Left ventricle myocardium inferior (tissue), 1 donor: ENCODE measurements at places on chromosomes 4 and X. TPM values are rescaled to one million over a fixed set of nuclear protein-coding genes. Genes with fewer than 3 reads are reported as not detected.

DNA sequence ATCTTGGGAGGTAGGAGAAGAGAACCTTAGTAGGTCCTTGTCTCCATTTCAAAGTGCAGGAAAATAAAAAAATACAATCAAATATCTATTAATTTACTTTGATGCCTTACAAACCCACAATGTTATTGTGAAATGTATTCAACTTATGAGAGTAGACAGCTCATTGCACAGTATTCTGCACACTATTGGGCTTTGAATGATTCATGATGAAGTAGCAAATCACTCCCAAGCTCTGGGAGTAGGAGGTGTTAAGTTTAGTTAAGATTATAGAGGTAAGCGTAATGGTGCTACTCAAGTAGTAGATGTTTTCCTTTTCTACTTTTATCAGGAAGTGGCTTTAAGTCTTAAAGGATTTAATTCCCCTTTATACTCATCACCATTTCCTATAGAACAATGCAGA, 32.8 kb upstream of the TMPRSS11A start:
- no peak for DNase-seq

The ARR3 gene
- not detected for total RNA-seq

The LSM6 gene
- total RNA-seq = 15.9 TPM

The PAK3 gene
- 0.27 TPM for total RNA-seq

The SPINK2 gene
- 0.80 TPM for total RNA-seq

DNA sequence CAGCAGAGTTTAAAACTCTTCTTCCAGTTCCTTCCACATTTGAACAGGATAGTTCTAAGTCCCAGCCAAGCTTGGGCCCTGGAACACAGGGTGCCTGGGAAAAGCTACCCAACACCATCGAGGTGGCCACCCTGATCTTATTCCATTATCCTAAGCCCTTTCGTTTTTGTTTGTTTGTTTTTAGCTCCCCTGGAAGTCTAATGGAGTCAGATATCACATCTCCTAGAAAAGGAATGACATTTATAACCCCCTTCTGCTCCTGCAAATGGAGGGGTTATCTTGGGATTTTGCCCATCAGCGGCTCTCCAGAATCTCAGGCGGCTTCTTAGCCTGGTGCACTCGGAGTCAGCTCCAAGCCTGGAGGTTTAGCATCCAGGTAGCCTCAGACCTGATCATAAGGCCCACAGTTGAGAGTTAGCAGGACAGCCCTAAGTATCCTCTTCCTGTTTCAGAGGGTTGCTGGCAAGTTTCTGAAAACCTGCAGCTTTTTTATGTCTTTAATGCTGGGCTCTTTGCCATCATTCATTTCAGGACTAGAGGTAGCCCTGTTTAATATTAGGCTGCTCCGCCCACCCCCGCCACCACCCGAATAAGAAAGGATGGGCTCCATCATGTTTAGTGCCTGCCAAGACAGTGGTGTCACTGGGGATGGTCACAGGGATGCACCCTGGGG, 230.0 kb upstream of the LNX1 start:
- no peak for DNase-seq

GRCh38 chr4:26022346-26023202, 108.6 kb downstream of the SMIM20 start:
- no peak for DNase-seq

DNA sequence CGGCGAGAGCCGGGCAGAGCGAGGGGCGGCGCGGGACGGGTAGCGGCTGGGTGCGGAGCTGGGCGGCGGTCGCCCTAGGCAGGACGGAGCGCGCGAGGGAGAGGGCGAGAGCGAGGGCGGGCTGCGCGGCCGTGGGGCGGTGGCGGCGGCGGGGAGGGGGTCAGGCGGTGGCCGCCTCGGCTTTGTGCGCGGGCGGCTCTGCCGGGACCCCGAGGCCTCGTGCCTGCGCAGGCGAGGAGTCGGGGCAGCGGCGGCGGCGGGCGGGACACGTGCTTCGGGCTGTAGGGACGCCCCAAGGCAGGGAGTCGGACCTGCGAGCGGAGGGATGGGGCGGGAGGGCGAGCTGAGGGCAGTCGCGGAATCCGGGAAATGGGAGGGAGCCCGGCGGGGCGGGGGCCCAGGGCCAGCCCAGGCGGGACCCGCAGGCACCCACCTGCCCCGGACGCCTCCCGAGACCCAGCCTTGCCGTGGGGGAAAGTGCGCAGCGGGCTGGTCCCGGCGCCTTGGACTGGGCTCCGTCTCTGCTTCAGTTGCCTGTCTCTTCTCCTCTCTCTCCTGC, 465 bp downstream of the BMPR1B start:
- no peak for DNase-seq

The MAGEC2 gene
- total RNA-seq = not detected

DNA sequence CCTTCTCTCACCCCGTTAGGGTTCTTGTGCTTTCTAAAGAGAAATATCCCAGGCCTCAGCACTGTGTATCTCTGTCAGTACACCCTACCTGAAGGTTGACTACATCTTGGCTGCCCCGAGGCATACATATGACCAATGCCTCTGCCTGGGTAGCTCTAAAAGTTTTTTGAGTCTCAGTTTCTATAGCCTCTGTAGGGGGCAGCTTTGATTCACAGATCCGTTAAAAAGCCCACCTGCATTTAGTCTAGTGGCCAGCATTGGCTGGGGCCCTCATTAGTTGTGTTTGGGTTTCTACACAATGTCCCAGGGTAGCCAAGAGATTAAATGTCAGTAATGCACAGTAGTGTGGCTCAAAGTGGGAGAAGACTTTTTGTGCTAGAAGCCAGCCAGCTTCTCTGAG, 151.1 kb downstream of the CFAP299 start:
- no peak for DNase-seq

The TSPAN6 gene
- 4.6 TPM for total RNA-seq

The DCTD gene
- total RNA-seq = 44.2 TPM

The NAP1L2 gene
- 8.4 TPM for total RNA-seq

The TAF9B gene
- total RNA-seq = 21.1 TPM

GRCh38 chrX:109872021-109872732, 130.7 kb upstream of the TMEM164 start:
- no peak for DNase-seq

DNA sequence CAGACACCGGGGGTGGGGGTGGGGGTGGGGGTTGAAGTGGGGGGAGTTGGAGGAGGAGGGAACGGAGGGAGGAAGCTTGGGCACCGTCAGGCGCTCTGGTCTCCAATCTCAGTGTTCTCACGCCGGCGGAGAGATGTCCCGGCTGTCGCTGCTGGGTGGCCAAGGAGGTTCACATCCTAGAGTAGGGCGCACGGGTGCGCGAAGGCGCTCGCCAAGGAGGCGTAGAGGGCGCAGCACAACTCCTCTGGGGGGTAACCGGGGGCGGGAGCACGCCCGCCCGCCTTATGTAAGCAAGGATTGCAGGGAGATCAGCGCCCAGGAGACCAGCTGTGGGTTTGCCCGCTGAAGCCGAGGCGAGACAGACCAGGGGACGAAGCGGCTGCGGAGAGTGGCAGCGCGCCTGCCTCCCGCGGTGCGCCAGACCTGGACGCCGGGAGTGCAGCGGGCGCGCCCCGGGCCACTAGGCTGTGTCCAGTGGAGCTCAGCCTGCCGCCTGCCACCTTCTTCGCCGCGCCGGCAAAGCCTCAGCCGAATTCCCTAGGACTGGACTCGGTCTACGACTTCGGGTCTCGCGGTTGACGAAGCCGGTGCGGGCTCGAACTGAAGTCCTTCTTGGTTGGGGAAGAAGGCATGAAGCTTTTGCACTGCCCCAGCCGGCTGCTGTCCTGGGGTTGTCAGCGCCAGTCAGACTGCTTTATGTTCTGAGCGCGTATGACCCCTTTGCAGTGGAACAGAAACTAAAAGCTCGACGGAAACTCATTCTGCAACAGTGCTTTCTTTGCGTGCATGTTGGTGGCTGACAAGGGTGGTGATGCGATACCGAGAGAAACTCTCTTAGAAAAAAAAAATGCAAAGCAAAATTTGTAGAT, 707 bp upstream of the UNC5C start:
- DNase-seq = peak; percentile 77

GRCh38 chr4:76067652-76068286, 6.7 kb upstream of the ART3 start:
- peak; percentile 55 for DNase-seq

The KLHL34 gene
- 4.7 TPM for total RNA-seq

The P2RY8 gene
- 1.9 TPM for total RNA-seq

DNA sequence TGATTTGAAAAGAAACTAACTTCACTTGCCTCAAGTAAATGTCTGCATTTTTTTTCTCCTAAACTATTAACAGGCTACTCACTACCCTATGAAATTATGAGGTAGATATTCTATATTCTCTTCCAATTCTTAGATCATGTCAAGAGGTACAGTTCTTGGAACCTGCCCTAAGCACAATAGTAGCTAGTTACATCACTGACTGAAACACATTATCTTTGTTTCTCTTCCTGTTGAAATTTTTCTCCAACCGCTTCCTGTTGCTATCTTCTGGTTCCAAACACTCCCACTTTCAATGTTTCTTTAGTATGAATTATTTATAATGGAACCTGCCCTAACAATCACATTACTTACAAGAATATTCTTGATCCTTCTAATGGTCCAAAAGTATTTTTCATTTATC, 5.0 kb upstream of the BANK1 start:
- DNase-seq = no peak

- DNase-seq = no peak
These were observed 424.5 kb upstream of the CTSO start for GRCh38 chr4:156378033-156378665.

- DNase-seq = no peak
These were observed 716.1 kb upstream of the INTU start for GRCh38 chr4:126916626-126917140.

The FAM120C gene
- 6.0 TPM for total RNA-seq

GRCh38 chrX:78182881-78183280, 43.4 kb upstream of the TAF9B start:
- no peak for DNase-seq

DNA sequence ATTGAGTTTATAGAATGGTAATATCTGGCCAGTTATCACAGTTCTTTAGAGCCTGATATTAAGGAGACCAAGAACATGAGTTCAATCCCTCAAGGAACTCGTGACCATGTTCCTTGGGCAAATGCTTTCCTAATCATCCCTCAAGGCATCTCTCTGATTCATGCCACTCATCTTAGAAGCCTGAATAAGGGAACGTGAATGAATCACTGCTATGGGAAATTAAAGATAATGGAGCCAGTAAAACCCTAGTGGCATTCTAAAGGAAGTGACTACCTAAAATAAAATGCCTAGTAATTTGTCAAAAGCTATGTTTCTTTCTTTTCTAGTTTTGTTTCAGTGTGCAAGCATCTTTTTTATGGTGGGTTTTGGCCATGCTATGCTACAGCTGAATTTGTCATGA, 1161.3 kb downstream of the C4orf33 start:
- no peak for DNase-seq

- no peak for DNase-seq
These were observed 43.5 kb upstream of the ADRA2C start for GRCh38 chr4:3722446-3723231.

DNA sequence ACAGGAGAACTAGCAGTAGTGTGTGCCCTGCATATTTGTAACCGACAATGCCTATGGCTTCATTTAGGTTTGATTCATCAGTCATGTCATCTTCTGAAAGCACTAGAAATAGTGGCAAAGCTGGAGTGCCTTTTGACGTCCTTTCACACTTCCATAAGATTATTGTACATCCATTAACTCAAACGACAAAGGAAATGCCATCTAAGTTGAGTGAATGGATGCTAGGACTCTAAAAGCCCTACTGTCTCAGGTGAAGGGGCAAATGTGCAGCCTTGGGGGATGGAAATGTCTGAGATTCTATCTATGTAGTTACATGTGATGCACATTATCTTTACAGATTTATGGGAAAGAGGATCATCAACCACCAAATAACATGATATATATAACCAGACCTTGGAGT, 1473.6 kb downstream of the STIM2 start:
- no peak for DNase-seq

DNA sequence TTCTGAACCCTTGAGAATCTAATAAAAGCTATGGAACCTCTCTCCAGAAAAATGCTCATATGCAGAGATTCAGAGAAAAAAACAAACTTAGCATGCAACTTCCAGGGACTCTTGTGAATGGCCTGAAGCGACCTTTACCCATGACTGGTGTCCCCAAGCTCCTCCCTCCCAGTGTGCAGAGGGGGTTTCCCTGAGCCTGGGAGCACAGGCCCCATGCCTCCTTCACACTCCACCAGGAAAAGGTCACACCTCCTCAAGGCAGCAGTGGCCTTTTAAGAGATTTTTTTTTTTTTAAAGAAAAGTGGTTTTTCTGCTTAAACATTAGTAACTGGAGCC, 13.3 kb upstream of the UBA6 start:
- DNase-seq = no peak

DNA sequence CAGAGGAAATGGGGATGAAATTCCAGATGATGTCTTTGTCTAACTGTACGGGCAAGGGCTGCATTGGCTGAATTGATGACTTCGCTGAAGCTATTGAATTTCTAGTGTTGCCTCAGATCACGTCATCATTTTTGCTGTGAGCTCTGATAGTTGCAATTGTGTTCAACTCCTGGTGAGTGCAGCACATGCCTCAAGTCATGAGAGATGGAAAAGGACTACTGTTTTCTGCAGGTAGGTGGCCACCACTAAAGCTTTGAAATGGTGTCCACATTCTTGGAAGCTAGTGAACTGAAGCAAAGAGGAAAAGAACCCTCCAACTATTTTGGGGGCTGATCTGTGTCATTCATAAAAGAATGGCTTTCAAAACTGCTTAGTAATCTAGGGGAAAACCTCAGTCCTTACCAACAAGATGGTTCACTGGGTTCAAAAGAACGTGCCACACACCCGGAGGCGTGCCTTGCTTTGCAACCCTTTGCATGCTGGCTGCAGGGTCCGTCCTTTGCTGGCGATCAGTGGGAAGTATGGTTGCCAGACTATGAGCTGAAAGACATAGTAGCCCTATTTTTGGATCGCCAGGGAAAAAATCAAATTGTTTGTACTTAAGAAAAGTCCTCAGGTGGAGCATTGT, 88.1 kb upstream of the STOX2 start:
- no peak for DNase-seq
